Pulmonary artery endothelial cell (primary cell): ENCODE measurements at places on chromosomes 11 and 22.

GRCh38 chr22:17748555-17749353 is 25.5 kb downstream of the BID start:
- DNase-seq, result no peak

- DNase-seq, result no peak
Measured at GRCh38 chr11:15655552-15655951, 540.8 kb downstream of the INSC start.

- no peak for DNase-seq
Measured at GRCh38 chr22:35505399-35506258, 35.0 kb upstream of the RASD2 start.

GRCh38 chr22:39242595-39243438 is 2.0 kb downstream of the PDGFB start:
- no peak for DNase-seq

GRCh38 chr11:127105593-127106541 is 105.3 kb upstream of the KIRREL3 start:
- no peak for DNase-seq
